Activated naive CD8-positive, alpha-beta T cell treated with anti-CD3 and anti-CD28 coated beads, Interleukin-2, amount 10 ng/mL, durations not matched to agents 7 days and 5 days (primary cell): ENCODE measurements at places on chromosomes 1 and 21.

GRCh38 chr1:204873176-204873575 is 2.5 kb downstream of the NFASC start:
- DNase-seq, result no peak

DNA sequence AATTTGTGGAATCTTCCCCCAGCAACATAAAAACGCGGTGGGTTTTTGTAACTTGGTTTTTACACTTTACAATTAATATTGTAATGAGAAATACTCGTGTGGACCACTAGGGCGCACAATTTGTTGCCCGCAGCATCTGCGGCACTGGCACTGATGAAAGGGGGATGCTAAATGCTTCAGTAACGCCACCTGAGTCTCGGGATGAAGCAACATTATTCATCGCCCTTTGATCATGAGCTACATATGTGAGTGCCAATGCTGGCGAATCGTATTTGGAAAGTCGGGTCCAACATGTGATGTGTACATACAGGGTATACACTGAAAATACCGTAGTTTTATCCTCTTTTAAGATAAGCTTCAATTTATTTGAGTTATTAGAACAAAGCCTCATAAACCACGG is 34.2 kb upstream of the COX20 start:
- DNase-seq, result peak; percentile 44

DNA sequence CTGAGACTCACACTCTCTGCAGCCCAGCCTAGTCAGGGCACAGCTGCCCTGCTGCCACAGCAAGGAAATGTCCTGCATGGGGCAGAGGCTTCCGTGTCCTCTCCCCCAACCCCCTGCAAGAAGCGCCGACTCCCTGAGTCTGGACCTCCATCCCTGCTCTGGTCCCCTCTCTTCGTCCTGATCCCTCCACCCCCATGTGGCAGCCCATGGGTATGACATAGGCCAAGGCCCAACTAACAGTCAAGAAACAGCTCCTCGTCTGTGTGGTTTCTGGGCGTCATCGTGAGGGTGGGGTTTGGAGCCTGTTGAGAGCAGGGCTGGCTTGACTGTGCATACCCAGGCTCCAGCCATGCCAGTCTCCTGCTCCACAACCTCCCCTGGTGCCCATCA is 19.5 kb downstream of the FAAH start:
- DNase-seq, result no peak

- DNase-seq, result no peak
These were observed 21.9 kb upstream of the PADI6 start for GRCh38 chr1:17350083-17350482.

DNA sequence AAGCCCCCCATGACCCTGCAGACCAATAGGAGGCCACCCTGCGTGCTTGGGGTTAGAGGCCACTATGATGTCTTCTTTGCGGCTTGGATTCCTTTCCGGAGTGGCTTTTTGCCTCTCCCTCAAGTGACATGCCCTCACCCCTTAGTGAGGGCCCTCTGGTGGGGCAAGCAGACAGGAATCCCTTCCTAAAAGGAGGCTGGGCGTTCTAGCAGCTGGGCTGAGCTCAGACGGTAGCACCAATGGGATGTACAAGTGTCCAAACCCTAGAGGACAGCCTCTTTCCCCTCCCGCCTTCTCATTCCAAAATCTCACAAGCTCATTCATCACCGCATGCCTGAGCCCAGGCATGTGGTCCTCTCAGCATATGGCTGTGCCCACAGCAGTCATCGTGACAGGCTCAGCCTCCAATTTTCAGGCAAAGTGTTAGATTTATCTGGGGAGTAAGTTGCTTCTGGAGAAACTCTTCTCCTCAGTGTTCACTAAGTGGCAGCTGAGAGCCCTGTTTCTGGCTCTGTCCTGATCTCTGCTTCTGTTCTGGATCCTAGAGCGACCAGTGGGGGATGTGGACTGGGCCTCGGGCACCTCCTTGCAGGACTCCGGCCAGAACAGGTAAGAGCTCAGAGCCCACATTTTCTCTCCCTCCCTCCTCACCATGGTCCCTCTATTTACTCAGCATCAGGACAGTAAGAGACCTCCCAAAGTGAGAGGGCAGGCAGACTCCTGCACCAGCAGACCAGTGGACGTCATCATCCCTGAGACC is 4.8 kb downstream of the KIAA1614 start:
- no peak for DNase-seq

DNA sequence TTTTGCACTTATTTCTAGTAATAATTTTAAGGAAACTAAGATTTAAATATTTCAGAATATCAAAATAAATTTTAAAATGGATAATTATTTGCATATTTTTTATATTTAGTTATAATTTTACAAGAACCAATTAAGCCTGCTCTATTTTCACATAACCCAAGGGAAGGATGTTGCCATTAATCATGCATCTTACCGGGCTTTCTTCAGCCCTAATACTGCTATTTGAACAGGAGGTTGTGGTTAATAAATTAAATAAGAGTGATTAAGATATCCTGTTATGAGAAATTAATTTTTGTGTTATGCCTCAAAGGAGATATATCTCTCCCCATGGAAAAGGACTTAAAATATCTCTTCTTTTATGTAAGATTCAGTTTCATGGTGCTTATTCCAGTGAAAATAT is 1415.8 kb upstream of the B3GALT2 start:
- no peak for DNase-seq

- no peak for DNase-seq
These were observed 19.5 kb downstream of the PADI2 start for GRCh38 chr1:17099616-17100340.

- DNase-seq, result peak; percentile 76
These were observed 19.2 kb upstream of the PEF1 start for GRCh38 chr1:31663622-31664452.
